ENCODE measurements at places on chromosomes 11 and 22. TPM values are rescaled to one million over a fixed set of nuclear protein-coding genes. Genes with fewer than 3 reads are reported as not detected.

GRCh38 chr11:104682206-104682605 lies 216.1 kb downstream of the CASP12 start:
- no peaks in the 10 kb centered on the region for H3K27me3 ChIP-seq
- peaks cover 4% of the 10 kb centered on the region for H3K36me3 ChIP-seq
- no peak for DNase-seq
- H3K4me1 ChIP-seq: no peaks in the 10 kb centered on the region
- no peak overlapping the region for H3K27ac ChIP-seq
- H3K4me3 ChIP-seq: no peak overlapping the region

OR2AG2 gene
- total RNA-seq: 0.11 TPM

DNA sequence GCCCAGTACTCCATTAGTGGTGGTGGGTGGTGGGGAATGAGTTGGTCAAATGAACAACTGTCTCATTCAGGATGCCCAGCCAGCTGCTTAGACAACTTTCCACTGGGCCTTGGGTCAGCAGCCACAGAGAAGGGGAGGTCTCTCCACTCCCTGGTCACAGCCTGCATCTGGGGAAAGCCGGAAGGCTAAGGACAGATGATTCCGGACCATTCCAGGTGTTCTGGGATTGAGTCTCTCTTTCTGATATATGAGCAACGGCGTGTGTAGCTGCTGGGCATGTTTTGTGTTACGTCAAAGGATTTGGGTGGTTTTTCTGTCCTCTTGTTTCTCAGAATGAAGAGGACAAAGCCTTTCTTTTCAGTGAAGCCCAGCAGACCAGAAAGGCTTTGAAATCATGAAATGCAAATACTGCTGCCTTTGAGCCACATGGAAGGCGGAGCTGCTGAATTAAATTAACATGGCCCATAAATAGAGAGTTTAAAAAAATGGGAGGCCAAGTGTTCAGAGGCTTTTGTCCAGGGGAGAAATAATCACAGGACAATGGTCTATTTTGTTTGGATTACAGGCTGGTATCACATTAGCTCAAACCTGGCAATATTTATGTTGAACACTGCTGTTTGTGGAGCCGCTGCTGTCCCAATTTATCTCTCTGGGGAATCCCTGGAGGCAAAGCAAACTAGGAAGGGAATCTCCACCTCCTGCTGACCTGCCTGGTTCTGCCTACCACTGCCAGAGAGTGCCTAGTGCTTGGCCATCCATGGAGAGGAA lies 234.4 kb upstream of the E2F8 start:
- peaks cover 11% of the 10 kb centered on the region for H3K27me3 ChIP-seq
- DNase-seq: no peak
- H3K4me3 ChIP-seq: no peak overlapping the region
- peak overlapping the region; percentile 33 for H3K27ac ChIP-seq

DNA sequence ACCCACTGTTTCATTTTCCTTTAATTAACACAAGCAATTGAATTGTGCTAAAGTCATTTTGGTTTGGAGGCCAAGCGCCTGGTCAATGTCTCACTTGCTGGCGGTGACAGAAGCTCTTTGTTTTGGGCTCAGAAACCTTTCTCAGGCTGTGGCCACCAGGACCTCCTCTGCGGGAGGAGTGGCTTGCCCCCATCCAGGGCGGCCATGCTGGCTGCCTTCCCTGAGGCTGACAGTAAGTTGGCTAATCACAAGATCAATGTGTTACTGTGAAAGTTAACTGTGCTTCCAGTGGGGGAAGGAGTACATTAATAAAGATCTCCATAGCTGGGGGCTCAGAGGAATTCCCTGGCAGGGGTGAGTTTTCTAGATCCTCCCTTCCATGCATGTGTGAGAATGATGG lies 1074.5 kb downstream of the NTM start:
- H3K27ac ChIP-seq: no peak overlapping the region
- DNase-seq: no peak
- no peak overlapping the region for H3K4me3 ChIP-seq
- peaks cover 4% of the 10 kb centered on the region for H3K4me1 ChIP-seq

DNA sequence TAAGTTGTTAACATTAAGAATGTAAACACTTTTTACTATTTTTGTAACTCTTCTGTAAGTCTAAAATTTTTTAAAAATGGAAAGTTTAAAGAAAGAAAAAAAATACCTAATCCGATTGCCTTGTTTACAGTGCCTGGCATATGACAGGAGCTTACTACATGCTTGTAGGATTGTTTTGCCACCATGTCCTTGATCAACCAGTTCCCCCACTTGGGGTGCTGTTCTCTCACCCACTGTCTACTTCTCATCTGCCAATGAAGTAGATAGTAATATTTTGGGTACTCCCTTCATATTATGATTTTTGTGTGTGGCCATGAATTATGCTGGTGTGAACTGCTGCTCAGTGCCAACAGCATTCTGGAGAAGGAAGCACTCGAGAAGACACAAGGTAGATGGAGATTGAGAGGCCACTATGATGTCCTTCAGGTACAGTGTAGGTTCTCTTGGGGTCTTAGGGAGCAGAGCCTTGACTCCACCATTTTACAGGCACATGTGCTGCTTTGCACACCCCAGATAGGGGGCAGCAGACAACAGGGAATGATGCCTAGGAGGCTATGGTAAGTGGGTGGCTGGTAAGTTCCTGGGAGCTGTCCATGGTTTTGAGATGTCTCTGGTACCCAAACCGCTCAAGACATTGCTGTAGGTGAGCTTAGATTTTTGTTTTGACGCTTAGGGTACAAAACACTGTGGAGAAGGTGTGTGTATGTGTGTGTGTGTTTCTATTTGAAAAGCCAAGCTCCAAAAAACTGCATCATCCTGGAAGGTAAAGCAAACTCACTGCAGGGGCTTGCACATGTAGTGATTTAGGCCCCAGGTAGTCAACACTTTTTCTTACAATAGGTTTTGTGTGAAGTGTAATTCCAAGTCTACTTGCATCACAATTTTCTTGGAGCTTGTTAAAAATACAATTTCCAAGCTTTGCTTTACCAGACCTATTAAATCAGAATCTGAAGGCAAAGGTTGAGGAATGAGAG lies 494.5 kb upstream of the LARGE1 start:
- H3K27me3 ChIP-seq: peaks cover 2% of the 10 kb centered on the region
- no peak overlapping the region for H3K27ac ChIP-seq
- H3K4me3 ChIP-seq: no peak overlapping the region
- no peaks in the 10 kb centered on the region for H3K4me1 ChIP-seq

FGF4 gene
- total RNA-seq: not detected

DNA sequence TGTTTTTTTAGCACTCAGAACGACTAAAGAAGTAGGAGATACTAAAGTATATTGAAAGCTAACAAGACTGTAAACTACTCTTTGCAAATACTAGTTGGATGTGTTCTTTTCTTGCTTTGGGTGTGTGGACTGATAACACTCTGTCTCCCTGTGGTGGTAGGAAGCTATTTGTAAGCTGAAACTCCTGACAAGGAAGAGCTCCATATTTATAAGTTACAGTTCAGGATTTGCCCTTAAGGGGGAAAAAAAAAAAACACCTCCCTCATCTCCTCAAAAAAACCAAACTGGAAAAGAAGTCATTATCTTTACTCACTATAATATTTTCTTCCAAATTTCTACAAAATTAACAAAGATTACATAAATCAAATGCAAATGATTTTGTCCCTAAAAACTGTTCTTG lies 94.9 kb downstream of the LARGE2 start:
- no peak overlapping the region for H3K4me3 ChIP-seq
- H3K4me1 ChIP-seq: peaks cover 4% of the 10 kb centered on the region
- H3K27ac ChIP-seq: no peak overlapping the region
- no peak for DNase-seq
- H3K36me3 ChIP-seq: peaks cover 10% of the 10 kb centered on the region

DNA sequence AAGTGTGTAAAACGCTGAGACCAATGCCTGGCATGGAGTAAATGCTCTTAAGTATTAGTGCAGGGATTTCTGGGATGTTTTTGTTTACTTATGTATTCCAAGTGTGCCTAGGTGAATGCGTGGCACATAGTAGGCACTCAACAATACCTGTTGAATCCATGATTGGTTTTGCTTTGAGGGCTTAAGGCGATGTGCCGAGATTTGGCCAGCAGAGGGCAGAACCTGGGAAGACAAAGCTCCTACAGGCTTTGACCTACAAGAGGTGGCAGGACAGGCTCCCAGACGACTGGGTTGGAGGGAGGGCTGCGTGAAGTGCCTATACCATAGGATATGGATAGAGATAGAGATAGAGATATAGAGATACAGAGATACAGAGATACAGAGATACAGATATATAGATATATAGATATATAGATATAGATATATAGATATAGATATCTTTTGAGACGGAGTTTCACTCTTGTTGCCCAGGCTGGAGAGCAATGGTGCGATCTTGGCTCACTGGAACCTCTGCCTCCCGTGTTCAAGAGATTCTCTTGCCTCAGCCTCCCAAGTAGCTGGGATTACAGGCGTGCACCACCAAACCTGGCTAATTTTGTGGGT lies 13.9 kb downstream of the KCNE3 start:
- H3K36me3 ChIP-seq: no peaks in the 10 kb centered on the region
- peaks cover 13% of the 10 kb centered on the region for H3K4me1 ChIP-seq
- peak; percentile 68 for DNase-seq
- H3K27me3 ChIP-seq: peaks cover 7% of the 10 kb centered on the region
- no peak overlapping the region for H3K27ac ChIP-seq

- H3K4me1 ChIP-seq: peaks cover 4% of the 10 kb centered on the region
- H3K4me3 ChIP-seq: no peak overlapping the region
- no peak overlapping the region for H3K27ac ChIP-seq
- no peak for DNase-seq
These were observed 19.7 kb downstream of the OR51E2 start for GRCh38 chr11:4677948-4678347.

DNA sequence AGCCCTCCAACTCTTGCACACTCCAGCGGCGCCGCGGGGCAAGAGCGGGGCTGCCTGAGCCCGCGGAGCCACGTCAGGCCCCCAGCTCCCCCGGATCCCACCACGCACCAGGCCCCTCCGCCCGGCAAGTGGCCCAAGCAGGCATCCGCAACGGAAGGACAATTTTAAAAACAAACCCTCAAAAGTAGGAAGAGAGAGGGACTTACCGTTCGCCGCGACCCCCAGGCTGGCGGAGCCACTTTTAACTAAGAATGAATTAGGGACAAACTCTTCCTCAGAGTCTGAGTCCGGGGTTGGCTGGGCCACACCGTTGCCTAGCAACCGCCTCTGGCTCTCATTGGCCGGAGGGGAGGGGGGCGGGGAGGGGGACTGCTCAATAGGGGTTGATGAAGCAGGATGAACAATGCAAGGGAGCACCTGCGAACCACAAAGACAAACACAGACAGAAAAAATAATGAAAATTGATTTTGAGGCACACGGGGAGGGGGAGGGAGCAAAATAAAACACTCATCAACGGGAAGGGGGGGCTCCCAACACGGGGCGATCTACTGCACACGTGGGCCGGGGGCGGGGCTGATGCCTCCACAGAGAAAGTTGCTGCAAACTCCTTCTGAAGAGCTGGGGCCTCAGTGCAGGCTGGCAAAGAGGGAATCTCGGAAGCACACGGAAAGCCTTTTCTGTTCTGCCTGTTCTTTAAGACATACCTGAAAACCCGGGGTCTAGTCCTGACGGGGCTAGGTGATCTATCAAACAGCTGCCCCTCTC lies 387.5 kb upstream of the NARS2 start:
- peak overlapping the region; percentile 72 for H3K4me3 ChIP-seq
- peak overlapping the region; percentile 81 for H3K27ac ChIP-seq
- no peaks in the 10 kb centered on the region for H3K27me3 ChIP-seq
- DNase-seq: peak; percentile 63
- H3K4me1 ChIP-seq: peaks cover 68% of the 10 kb centered on the region
- no peaks in the 10 kb centered on the region for H3K36me3 ChIP-seq

- H3K27ac ChIP-seq: no peak overlapping the region
- peaks cover 12% of the 10 kb centered on the region for H3K4me1 ChIP-seq
- H3K27me3 ChIP-seq: peaks cover 24% of the 10 kb centered on the region
- no peak for DNase-seq
- H3K4me3 ChIP-seq: no peak overlapping the region
These were observed 123.6 kb downstream of the GALNT18 start for GRCh38 chr11:11498195-11498594.

- H3K27me3 ChIP-seq: peaks cover 16% of the 10 kb centered on the region
- peaks cover 4% of the 10 kb centered on the region for H3K4me1 ChIP-seq
- no peak for DNase-seq
- H3K36me3 ChIP-seq: no peaks in the 10 kb centered on the region
- no peak overlapping the region for H3K4me3 ChIP-seq
- H3K27ac ChIP-seq: no peak overlapping the region
These were observed 33.5 kb downstream of the POU2F3 start for GRCh38 chr11:120273432-120273831.

- peaks cover 22% of the 10 kb centered on the region for H3K36me3 ChIP-seq
- H3K4me1 ChIP-seq: peaks cover 33% of the 10 kb centered on the region
- H3K27me3 ChIP-seq: peaks cover 4% of the 10 kb centered on the region
These were observed 618 bp downstream of the MTA2 start for GRCh38 chr11:62601122-62601371.

BIK gene
- total RNA-seq: 9.9 TPM

LMO1 gene
- total RNA-seq: 3.2 TPM

DNA sequence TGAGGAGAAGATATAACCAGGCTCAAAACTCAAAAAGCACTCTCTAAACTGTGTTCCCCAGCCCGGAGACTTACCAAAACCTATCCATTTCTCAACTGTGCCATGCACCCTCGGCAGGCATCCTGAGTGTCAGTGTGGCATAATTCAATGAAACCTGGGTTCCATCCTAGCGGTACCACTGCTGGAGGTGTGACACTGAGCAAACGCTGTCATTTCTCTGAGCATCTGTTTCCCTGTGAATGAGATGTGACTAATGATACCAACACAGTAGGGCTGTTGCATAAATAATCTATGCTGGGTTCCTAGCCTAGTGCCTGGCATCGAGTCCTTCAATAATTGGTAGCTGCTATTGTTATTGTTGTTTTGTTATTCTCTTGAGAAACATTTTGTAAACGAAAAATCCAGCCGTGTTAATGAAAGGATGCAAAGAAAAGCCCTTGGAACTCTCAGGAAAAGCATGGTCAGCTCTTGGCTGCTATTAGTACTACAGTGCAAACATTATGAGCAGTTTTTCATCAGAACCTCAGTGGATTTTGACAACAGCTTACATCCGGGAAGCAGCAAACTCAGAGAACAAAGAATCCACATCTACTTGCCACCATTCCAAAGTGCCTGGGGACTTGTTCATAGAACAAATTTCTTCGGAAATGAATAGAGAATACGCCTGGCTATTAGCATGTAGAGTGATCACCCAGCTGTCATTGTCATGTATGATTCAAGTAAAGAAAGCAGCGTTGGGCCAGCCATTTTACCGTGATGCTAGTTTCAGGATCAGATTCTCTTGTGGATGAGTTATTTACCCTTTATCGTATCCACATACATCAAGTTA lies 53.7 kb downstream of the TECTA start:
- H3K27me3 ChIP-seq: no peaks in the 10 kb centered on the region
- no peak for DNase-seq
- H3K4me1 ChIP-seq: peaks cover 2% of the 10 kb centered on the region
- H3K4me3 ChIP-seq: no peak overlapping the region
- peaks cover 5% of the 10 kb centered on the region for H3K36me3 ChIP-seq

SCGB1A1 gene
- total RNA-seq: not detected

LIF gene
- 16.9 TPM for total RNA-seq

NLRX1 gene
- 21.8 TPM for total RNA-seq
